ENCODE measurements at places on chromosomes 6 and 20. TPM values are rescaled to one million over a fixed set of nuclear protein-coding genes. Genes with fewer than 3 reads are reported as not detected.
A peak's percentile ranks its signal among the peaks of the same experiment; 100 is the strongest.

The IL22RA2 gene
- 0.20 TPM for total RNA-seq

The CLPSL1 gene
- not detected for total RNA-seq

The ADA gene
- 6.2 TPM for total RNA-seq

- no peak overlapping the region for H3K4me3 ChIP-seq
- H3K27me3 ChIP-seq: no peaks in the 10 kb centered on the region
- no peaks in the 10 kb centered on the region for H3K36me3 ChIP-seq
- peaks cover 5% of the 10 kb centered on the region for H3K4me1 ChIP-seq
- H3K27ac ChIP-seq: no peak overlapping the region
- DNase-seq: no peak
Observed at GRCh38 chr6:85464722-85465150, 14.9 kb downstream of the NT5E start.

GRCh38 chr6:318243-318890 lies 26.1 kb downstream of the DUSP22 start:
- H3K36me3 ChIP-seq: no peaks in the 10 kb centered on the region
- H3K4me1 ChIP-seq: peaks cover 11% of the 10 kb centered on the region
- H3K4me3 ChIP-seq: no peak overlapping the region
- no peak overlapping the region for H3K27ac ChIP-seq

DNA sequence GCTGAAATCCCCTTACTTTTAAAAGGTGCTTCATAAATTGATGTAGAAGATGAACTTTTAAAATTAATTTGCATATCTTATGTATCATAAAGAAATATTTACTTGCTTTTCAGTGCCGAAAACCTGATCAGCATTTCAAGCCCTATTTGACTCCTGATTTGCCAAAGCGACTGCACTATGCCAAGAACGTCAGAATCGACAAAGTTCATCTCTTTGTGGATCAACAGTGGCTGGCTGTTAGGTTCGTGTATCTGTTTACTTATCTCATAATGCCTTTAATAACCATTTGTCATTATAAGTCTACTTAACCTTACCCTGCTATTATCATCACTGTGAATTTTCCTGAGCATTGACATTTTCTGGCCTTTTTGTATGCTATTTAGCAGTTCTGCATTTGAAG lies 7.8 kb downstream of the OR2A4 start:
- H3K27ac ChIP-seq: no peak overlapping the region
- no peaks in the 10 kb centered on the region for H3K4me1 ChIP-seq
- no peaks in the 10 kb centered on the region for H3K27me3 ChIP-seq
- no peaks in the 10 kb centered on the region for H3K36me3 ChIP-seq

GRCh38 chr6:158068893-158069799 lies 87.5 kb downstream of the SYNJ2 start:
- H3K27me3 ChIP-seq: no peaks in the 10 kb centered on the region
- no peak overlapping the region for H3K4me3 ChIP-seq
- H3K27ac ChIP-seq: no peak overlapping the region
- peaks cover 6% of the 10 kb centered on the region for H3K4me1 ChIP-seq
- no peaks in the 10 kb centered on the region for H3K36me3 ChIP-seq

GRCh38 chr6:151092591-151092990 lies 147.2 kb upstream of the AKAP12 start:
- H3K4me1 ChIP-seq: no peaks in the 10 kb centered on the region
- no peaks in the 10 kb centered on the region for H3K27me3 ChIP-seq
- no peak for DNase-seq
- no peak overlapping the region for H3K27ac ChIP-seq
- H3K4me3 ChIP-seq: no peak overlapping the region

- no peaks in the 10 kb centered on the region for H3K4me1 ChIP-seq
- H3K4me3 ChIP-seq: no peak overlapping the region
- H3K27ac ChIP-seq: peak overlapping the region; percentile 85
- no peak for DNase-seq
- H3K27me3 ChIP-seq: no peaks in the 10 kb centered on the region
Observed at GRCh38 chr6:4370066-4370465, 234.7 kb upstream of the ECI2 start.

DNA sequence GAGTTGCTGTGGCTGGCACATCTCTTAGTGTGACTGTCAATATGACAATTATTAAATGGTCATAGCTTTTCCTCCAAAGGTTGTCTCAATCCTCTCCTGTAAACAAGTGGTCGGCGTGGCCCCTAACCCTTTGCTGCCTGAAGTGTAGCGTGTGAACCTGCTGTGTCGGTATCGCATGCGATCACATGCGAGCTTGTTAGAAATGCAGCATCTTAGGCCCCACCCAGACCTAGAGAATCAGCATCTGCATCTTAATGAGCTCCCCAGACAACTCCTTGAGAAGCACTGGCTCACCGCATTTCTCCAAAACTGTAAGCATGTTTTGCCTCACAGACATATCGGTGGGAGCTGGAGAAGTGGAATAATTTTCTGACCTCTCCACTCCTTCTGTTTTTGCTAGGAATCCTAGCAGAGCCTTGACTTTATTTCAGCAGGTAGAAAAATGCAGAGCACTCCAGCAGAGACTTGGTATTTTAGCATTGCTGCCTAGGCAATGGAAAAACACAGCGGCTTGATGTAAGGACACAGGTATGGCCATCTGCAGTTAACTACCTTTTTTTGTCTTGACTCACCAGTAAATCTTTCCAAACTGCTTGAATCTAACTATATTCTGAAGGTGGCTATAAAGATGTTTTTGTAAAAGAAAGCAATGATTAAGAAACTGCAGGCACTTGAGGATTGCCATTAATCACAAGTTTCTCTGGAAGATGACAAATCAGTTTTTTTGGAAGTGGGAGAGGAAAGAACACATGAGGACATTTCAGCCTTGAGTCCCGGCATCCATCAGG lies 67.6 kb downstream of the PSMG4 start:
- H3K27me3 ChIP-seq: no peaks in the 10 kb centered on the region
- no peak overlapping the region for H3K27ac ChIP-seq
- H3K4me1 ChIP-seq: peaks cover 40% of the 10 kb centered on the region

The ID4 gene
- 42.3 TPM for total RNA-seq

The DEF6 gene
- total RNA-seq: 11.2 TPM

DNA sequence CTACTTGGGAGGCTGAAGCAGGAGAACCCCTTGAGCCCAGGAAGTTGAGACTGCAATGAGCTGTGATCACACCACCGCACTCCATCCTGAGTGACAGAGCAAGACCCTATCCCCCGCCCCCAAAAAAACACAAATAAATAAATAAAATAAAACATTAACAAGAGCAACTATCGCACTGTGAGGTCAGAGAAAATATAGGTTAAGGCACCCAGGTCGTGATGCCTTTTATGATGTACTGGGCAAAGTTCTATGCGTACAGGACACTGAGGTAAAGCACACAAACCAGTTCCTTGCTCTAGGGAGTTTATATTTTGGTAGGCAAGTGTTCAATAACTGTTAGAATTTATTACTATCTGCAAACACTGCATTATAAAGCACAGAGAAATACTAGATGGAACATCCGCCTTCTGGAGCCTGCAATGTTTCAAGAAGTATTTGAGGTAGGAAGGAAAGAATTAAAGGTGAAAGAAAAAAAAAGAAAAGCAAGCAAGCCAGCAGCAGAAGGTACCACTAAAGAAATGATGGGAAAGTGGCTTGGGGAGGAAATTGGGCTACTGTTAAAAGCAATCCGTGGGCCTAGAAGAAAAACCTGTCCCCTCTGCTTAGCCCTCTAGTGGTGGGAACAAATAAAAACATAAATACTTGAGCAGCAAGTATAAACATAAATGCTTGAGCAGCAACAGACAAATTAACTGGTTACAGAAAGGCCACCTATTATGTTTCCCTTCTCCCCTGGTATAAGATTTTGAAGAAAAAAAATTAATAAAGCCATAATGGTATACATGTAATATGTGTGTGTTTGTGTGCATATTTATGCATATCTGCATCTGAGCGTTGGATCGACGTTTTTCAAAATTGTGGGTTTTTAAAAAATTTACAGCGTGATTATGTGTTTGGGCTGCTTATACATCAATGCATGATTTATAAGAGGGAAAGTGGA lies 128.0 kb downstream of the PHACTR1 start:
- H3K4me1 ChIP-seq: no peaks in the 10 kb centered on the region
- no peak overlapping the region for H3K27ac ChIP-seq
- no peak overlapping the region for H3K4me3 ChIP-seq
- no peaks in the 10 kb centered on the region for H3K27me3 ChIP-seq
- DNase-seq: peak; percentile 17

The UBD gene
- total RNA-seq: 2.1 TPM

DNA sequence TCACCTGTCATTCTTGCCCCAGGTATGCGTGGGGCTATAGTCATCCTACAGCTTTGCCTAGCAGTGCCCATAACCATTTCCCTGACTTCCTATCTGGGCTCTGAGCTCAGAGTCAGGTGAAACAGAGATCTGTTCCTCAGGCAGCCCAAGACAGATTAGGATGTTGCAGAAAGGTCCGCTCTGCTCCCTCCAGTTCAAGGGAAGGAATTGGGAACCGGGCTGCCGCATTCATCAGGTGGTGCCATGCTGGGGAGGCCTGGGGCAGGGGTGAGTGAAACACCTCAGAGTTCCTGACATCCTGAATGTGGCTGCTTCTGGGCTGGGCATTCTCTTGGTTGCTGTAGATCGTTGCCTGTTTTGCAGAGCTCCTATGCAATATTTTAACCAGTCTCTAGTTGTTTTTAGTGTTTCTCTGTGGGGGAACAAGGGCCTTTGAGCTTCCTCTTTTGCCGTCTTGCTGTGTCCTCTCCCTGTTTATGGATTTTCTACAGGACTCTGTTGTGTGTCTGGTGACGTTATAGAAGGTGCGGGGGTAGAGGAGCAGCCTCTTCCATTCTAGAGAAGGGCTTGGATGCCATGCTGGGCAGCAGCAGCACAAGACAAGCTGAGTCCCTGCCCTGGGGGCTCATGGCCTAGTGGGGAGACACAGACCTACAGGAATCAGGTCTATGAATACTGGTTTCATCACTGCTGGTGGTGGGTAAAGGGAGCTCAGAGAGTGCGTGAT lies 9.2 kb downstream of the ENTPD6 start:
- no peak for DNase-seq
- peak overlapping the region; percentile 3 for H3K27ac ChIP-seq
- H3K4me1 ChIP-seq: no peaks in the 10 kb centered on the region
- no peak overlapping the region for H3K4me3 ChIP-seq
- no peaks in the 10 kb centered on the region for H3K27me3 ChIP-seq

DNA sequence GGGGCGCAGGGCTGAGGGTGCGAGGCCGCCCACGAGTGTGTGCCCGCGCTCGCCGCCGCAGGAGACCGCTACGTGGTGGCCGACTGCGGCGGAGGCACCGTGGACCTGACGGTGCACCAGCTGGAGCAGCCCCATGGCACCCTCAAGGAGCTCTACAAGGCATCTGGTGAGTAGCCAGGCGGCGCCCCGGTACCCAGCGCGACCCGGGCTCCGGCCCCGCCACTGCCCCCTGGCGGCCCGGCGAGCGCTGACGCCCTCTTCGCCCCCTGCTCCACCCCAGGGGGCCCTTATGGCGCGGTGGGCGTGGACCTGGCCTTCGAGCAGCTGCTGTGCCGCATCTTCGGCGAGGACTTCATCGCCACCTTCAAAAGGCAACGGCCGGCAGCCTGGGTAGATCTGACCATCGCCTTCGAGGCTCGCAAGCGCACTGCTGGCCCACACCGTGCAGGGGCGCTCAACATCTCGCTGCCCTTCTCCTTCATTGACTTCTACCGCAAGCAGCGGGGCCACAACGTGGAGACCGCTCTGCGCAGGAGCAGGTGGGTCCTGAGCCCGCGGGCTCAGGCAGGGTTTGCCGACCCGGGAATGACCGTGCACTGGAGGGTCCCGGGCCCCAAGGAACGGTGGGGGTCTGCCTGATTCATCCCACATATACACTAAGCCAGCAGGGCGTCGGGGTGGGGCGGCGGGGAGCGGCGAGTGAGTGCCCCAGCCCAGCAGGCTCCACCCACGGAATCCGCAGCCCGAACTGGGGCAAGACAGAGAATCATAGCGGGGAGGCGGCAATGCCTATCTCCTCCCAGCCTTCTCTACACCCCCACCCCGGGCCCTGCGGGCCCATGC lies 17.4 kb downstream of the HSPA12B start:
- H3K4me1 ChIP-seq: peaks cover 9% of the 10 kb centered on the region
- H3K36me3 ChIP-seq: peaks cover 9% of the 10 kb centered on the region
- DNase-seq: peak; percentile 50
- no peak overlapping the region for H3K4me3 ChIP-seq

DNA sequence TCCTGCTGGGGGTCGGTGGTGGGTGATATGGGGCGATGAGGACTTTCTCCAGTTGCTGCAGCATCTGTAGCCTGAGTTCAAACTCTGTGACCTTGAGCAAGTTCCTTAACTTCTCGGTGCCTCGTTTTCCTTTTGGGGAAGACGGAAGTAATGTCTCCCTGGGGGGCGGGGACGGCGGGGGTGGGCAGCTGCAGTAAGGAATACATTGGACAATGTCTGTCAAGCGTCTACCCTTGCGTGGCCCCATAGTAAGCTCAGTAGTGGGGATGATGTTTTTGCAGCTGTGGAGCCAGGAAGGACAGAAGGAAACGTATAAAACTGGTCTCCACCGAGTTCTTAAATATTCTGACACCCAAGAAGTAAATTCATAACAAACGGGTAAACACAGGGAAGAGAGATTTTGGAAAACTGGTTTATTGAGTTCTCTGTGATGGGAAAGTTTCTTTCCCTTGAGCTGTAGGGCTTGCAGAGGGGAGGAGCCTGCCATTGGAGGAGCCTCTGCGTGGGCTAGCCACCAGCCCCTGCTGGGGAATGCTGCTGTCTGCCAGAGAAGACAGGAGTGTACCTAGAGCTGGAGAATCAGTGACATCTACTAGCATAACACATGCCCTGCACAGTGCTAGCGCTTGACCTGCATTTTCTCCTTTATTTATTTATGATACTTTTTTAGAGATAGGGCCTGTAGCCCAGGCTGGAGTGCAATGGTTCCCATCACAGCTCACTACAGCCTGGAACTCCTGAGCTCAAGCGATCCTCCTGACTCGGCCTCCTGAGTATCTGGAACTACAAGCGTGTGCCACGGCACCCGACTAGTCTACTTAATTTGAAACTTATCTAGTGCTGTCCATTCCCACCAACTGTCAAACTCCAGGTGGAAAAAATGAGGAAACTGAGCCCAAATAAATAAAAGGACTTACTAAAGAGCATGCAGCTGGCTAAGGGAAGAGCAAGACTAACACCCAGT lies 1.2 kb upstream of the ACSS1 start:
- H3K27me3 ChIP-seq: peaks cover under 1% of the 10 kb centered on the region
- peak overlapping the region; percentile 97 for H3K27ac ChIP-seq
- no peaks in the 10 kb centered on the region for H3K36me3 ChIP-seq
- peak; percentile 64 for DNase-seq
- peak overlapping the region; percentile 63 for H3K4me3 ChIP-seq
- H3K4me1 ChIP-seq: peaks cover 18% of the 10 kb centered on the region

The ABHD16B gene
- total RNA-seq: not detected

- H3K4me3 ChIP-seq: no peak overlapping the region
- no peak for DNase-seq
- peaks cover 2% of the 10 kb centered on the region for H3K4me1 ChIP-seq
- H3K27me3 ChIP-seq: no peaks in the 10 kb centered on the region
- H3K27ac ChIP-seq: no peak overlapping the region
- H3K36me3 ChIP-seq: no peaks in the 10 kb centered on the region
Observed at GRCh38 chr20:9258901-9259300, 190.0 kb downstream of the PLCB4 start.

The GJA1 gene
- 59.5 TPM for total RNA-seq

DNA sequence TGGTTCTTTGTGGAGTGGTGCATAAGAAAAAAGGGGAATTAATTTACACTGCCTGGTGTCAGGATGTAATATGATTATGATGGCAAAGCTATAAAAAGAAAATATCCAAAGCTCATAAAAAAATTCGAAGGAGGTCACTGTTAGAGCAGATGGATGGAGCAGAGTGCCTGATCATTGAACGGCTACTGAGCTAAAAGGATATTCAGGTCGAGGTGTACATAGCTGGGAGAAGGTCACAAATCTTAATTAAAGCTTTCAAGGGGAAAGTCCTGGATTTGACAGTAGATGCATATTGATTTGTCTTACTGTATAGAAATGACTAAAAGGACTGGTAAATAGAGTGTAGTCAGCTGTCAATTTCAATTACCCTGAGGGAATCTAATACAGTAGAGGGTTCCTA lies 84.4 kb downstream of the PKIB start:
- no peaks in the 10 kb centered on the region for H3K27me3 ChIP-seq
- no peaks in the 10 kb centered on the region for H3K36me3 ChIP-seq
- DNase-seq: no peak
